ENCODE measurements at places on chromosomes 2 and 18. TPM values are rescaled to one million over a fixed set of nuclear protein-coding genes. Genes with fewer than 3 reads are reported as not detected.

DNA sequence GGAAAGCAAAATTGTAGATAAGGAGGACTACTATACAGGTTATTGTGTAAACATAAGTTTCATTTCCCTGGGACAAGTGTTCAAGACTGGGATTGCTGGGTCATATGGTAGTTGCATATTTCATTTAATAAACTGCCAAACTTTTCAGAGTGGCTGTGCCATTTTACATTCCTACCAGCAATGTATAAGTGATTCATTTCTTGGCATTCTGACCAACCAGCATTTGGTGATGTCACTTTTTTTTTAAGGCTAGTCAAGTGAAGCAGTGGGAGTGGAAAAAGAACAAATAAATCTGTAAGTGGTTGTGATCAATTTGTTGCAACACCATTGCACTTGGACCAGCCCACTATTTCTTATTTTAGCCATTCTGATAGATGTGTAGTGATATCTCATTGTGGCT, 5.2 kb upstream of the CHCHD5 start:
- peaks cover 21% of the 10 kb centered on the region for H3K36me3 ChIP-seq
- H3K4me1 ChIP-seq, result peaks cover 14% of the 10 kb centered on the region

DNA sequence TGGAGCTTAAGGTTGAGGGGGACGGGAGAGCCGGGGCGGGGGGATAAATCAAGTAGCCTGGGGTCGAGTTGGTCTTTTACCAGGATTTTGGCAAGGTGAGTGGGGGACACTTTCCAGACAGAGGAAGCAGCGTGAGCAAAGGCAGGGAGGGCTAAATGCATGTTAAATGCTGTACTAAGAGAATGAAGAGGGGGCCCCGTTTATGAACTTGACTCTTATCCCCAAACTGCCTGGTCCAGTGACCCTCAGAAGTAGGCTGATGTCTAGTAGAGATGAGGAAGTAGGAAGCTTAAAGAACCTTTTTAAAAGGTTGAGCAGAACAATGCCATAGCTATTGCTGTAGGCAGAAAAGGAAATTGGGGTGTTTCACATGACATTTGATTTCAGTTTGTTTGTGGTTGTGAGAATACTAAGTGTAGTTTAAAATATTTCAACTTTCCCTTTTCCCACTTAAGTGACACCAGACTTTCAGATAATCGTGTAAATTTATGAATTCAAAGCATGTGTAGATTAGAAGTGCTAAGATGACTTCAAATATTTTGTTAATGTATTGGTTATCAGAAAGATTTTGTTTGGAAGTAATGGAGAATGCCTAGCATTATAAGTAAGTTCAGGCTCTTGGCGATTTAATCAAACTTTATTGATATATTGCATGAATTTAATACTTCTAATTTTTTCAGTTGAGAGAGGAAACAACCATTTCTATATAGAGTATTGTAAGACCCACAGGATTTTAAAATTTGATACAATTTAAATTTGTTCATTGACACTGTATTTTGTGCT, 1.8 kb downstream of the REL start:
- DNase-seq, result no peak
- no peaks in the 10 kb centered on the region for H3K27me3 ChIP-seq
- H3K36me3 ChIP-seq, result peaks cover 27% of the 10 kb centered on the region
- H3K4me3 ChIP-seq, result peak overlapping the region; percentile 100

GRCh38 chr18:3541549-3542386, 91.8 kb downstream of the TGIF1 start:
- H3K36me3 ChIP-seq, result no peaks in the 10 kb centered on the region
- H3K27me3 ChIP-seq, result no peaks in the 10 kb centered on the region
- peak overlapping the region; percentile 8 for H3K4me3 ChIP-seq
- H3K4me1 ChIP-seq, result peaks cover 35% of the 10 kb centered on the region

TBC1D8 gene
- total RNA-seq, result 1.5 TPM

GALR1 gene
- not detected for total RNA-seq

COL4A4 gene
- total RNA-seq, result not detected

DNA sequence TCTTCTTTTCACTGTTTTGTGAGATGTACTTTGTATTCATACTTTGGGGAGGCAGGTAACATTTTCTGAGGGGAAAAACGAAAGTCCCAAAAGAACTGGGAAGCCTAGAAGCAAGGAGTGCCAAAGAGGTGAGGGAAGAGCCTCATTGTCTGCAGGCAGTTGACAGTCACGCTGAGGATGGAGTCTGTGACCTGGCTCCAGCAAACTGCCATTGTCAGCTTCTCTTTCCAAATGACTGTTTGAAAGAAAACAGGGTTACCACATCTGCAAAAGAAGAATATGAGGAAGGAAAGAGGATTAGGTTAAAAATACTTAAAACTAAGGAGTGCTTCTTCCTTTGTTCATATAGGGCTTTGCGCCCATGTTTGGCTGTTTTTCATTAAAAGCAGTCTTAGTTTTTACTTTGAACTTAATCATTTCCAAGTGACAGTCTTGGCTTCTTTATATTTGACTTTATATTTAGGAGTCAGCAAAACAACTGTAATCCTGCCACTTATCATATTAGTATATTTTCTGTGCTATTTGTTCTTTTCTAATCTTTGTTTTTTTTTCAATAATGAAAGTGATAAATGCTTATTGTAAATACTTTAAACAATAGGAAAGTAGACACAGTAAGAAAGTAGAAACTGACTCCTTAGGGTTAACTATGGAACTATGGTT, 35.0 kb downstream of the CERS6 start:
- peaks cover 48% of the 10 kb centered on the region for H3K4me1 ChIP-seq
- peak overlapping the region; percentile 89 for H3K27ac ChIP-seq
- peak; percentile 54 for DNase-seq

DNA sequence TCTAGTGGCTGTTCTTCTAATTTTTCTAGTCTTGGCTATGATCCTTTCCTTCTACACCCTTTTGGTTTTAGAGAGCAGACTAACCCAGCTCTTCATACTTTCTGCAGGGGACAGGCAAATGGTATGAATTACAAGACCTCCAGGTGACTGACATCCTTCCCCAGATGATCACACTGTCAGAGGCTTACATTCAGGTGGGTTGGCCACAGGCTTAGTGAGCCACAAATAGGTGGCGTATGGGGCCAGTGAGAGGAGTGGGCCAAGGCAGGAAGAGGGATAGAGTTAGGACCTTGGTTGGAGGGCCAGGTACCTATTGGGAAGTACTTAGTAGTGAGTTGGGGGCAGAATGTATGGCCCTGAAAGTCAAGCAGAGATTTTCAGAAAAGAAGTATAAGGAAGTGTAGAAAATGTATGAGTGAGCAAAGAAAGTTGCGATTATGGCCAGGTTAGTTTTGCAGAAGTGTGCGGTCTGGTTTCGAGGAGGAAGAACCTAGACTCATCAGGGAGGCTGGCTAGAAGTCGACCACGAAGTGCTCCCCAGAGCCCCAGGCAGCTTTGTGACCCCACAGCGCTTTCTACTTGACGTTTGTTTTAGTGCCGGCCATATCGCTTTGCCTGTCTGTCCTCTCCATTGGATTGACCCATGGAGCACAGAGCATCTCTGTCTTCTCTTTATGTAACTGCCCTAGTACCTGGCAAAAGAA, 20.0 kb downstream of the SFTPB start:
- H3K4me1 ChIP-seq, result peaks cover 3% of the 10 kb centered on the region
- no peak overlapping the region for H3K27ac ChIP-seq
- H3K4me3 ChIP-seq, result no peak overlapping the region

GRCh38 chr2:74427551-74427950, 6.0 kb downstream of the WDR54 start:
- DNase-seq, result no peak
- no peaks in the 10 kb centered on the region for H3K27me3 ChIP-seq
- peak overlapping the region; percentile 5 for H3K27ac ChIP-seq
- peaks cover 8% of the 10 kb centered on the region for H3K4me1 ChIP-seq
- no peak overlapping the region for H3K4me3 ChIP-seq
- H3K36me3 ChIP-seq, result peaks cover 14% of the 10 kb centered on the region

Data from activated CD4-positive, alpha-beta memory T cell treated with anti-CD3 and anti-CD28 coated beads for 36 hours (primary cell).